ENCODE measurements at places on chromosomes 6 and 20.
A peak's percentile ranks its signal among the peaks of the same experiment; 100 is the strongest.

GRCh38 chr20:58054780-58055373, 173.6 kb downstream of the ANKRD60 start:
- no peak for DNase-seq

DNA sequence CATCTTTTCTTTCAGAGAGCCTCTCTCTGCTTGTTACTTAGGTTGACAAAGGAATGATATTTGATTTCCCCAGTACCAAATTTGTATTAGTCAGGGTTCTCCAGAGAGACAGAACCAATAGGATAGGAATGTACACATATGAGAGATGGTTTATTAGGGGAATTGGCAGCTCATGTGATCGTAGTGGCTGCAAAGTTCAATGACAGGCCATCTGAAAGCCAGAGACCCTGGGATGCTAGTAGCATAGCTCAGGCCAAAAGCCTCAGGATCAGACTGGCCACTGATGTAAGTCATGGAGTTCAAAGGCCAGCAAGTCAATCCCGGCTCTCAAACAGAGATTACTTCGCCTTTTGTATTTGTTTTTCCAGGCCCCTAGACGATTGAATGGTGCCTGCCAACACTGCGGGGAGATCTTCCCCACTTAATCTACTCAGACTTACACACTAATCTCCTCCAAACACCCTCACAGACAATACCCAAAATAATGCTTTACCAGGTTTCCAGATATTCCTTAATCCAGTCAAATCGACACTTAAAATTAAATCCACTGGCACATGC, 215.5 kb downstream of the ALDH8A1 start:
- no peak for DNase-seq

DNA sequence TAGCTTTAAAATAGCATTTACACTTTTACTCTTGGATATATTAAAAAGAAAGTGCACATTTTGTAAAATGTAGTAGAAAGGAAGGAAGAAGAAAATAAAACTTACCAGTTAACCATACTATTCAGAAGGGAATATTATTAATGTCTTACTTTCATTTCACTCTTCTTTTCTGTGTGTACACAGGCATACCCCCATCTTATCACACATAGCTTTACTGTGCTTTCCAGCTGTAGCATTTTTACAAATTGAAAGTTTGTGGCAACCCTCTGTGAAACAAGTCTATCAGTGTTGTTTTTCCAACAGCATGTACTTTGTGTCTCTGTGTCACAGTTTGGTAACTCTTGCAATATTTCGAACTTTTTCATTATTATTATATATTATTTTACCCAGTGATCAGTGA, 314.5 kb downstream of the UTRN start:
- DNase-seq, result no peak

- DNase-seq, result no peak
Measured at GRCh38 chr20:10501402-10501801, 66.3 kb downstream of the SLX4IP start.

GRCh38 chr6:156686301-156686994, 90.7 kb upstream of the ARID1B start:
- DNase-seq, result peak; percentile 60

DNA sequence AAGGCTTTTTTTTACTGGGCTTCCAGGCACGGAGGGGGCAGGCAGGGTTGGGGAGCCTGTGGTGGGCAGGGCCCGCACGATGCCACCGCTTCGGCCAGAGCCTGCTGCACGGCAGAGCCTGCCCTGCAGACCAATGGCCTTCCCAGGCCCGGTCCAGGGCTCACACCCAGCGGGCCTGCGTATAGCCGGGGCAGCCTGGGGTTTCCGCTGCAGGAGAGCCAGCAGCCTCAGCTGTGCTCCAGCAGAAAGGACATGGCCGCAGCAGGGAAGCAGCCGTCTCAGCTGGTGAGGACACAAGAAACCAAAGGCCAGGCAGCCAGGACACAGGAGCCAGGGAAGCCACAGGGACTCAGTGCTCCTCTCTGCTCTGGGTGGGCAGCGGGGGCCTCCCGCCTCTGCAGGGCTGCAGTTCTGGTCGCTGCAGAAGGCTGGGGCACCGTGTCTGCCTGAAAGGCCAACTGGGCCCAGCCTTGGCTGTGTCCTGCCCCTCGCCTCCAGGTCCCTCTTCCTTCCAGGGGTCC, 90.6 kb downstream of the TTLL2 start:
- no peak for DNase-seq

GRCh38 chr20:47289096-47289495, 67.4 kb downstream of the ZMYND8 start:
- no peak for DNase-seq

DNA sequence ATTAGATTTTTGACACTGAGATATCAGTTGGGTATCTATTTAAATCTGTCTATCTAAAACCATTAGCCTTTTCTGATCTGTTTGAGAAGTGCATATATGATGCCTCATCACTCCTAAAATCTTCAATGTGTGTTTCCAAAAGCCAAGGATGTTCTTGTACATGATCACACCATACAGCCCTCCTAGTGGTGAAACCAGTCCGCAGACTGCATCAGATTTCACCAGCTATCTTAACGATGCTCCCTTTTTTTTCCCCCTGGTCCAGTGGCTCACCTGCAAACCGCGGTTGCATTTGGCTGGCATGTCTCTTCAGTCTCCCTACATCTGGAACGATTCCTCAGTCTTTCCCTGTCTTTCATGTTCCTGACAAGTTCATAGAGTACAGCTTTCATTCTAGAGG, 4.0 kb downstream of the KIZ start:
- DNase-seq, result no peak

DNA sequence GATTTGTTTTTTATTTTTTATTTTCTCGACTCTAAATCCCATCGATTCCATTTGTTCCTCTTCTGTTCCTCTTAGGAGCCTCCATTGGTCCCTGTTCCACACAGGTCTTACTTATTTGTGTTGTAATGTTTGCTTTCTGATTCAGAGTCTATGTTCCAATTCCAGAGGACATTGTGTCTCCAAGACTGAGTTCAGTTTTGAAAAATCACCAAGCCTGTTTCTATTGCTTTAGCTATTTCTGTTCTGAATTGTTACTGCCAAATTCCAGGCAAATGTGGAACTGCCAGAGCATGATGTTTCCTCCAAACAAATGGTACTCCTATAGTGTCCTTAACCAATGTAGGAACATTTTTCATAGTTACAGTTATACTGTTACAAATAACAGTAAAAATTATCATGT, 270.9 kb upstream of the SPTLC3 start:
- DNase-seq, result no peak

DNA sequence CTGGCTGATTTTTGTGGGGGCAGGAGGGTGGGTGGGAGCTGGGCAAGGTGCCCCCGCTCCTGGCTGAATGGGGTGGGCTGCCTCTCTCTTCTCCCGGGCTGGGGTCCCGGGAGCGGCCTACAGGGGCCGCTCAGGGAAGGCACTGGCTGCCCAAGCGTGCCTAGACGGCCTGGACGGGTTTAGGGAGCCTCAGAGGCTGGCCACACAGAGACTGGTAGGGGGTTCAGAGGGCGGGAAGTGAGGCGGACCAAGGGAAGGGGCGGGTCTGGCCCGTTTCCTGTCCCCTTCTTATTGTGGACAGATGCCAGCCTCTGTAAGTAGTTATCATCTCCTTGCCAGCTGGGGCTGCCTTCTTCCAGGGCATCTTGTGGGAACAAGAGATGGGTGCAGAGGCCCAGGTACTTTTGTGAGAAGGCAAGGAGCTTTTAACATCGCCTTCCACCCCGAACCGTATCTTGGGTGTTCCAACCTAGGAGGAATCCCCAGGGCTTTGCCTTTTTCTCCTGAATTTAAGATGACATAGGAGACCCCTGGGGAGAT, 437 bp downstream of the CD40 start:
- DNase-seq, result peak; percentile 39

GRCh38 chr6:113842165-113842564, 15.0 kb upstream of the MARCKS start:
- DNase-seq, result peak; percentile 74

DNA sequence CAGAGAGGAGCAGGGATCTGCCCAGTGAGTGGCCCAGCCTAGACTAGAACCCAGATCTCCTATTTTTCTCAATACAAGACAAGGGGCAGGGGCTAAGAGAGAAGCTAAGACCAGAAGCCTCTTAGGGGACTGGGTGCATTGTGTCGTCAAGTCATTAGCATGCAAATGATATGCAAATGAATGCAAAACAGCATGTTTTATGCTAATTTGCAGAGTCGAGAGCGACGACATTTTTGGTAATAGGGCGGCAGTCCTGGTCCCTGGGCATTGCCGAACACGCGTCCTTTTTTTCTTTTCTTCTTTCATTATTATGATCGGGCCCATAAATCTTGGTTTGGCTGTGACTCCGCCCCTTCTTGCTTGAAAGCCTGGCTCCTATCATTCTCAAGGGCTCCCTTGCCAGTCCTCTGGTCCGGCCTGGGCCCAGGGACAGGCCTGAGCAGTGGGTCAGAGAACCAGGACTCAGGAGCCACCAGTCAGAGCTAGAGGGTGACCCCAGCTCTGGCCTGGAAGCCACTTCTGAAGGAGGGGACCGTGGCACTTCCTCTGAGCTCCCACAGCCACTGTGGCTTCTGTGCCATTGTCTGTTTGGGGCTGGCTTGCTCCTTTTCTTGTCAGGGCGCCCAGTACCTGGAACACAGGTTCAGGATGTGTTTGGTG, 32.0 kb upstream of the SCRT2 start:
- no peak for DNase-seq

DNA sequence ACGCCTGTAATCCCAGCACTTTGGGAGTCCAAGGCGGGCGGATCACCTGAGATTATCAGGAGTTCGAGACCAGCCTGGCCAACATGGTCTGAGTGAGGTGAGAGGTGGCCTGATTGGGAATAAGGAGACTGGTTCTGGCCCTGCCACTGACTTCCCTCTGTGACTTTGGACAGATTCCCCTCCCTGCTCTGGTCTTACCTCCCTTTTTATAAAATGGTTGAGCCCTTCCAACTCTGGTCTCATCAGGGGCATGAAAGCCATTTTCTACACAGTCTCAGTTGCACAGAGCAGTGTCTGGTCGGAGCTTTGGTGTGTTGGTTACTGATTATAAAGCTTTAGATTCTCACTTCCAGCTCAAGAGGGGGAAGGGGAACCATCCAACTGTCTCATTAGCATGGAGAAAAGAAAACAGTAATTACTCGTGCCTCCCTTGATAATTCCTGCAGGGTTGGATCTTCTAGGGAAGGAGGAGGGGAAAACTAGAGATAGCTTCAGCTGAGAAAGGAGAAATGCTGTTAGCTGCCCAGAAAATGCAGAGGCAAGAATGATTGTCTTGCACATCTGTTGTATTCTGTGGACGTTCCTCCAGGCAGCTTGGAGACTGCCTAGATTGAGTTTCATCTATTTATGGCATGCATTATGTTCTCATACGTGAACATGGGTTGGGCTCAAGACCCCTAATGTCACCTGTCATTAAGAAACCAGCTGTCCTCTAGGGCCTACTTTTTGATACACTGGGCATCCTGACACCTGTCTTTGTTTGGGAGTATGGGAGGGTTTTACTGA, 30.4 kb downstream of the RALY start:
- DNase-seq, result no peak

DNA sequence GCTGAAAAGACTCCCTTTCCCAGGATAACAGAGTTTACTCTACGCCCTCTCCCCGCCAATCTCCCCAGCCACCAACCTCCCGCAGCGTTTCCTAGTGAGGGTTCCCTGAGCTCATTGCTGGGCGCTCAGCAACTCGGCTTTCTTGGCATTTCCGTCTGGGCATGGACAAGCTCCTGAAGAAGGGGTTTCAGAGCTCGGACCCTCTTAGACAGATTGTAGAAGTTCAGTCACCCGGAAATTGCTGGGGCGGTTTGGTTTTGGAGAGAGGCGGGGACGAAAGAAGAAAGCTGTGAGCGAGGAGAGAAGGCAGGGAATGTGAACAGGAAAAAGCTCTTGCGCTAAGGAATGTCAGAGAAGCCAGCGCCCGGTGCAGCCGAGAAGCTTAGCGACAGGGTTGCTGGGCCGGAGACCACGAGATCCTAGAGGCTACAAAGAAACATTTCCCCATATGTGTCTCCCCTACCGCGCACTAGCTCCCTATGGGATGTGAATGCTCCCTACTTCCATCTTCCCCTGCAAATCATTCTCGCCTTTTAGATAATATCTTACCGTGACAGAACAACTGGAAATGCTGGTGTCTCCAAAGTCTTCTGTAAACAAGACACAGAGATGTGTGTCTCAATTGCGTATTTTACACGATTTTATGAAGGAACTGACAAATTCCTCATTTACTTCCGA, 15.8 kb downstream of the POM121L2 start:
- DNase-seq, result peak; percentile 62

Measured in EH (cell line).